Erythroblast (primary cell): ENCODE measurements at places on chromosomes 12 and 14.

GRCh38 chr14:89907655-89908054 is 46.9 kb downstream of the EFCAB11 start:
- DNase-seq: no peak

- no peak for DNase-seq
These were observed 54.9 kb downstream of the SLC16A7 start for GRCh38 chr12:59650588-59651228.

GRCh38 chr14:79186523-79186922 is 1016.4 kb downstream of the NRXN3 start:
- no peak for DNase-seq

- DNase-seq: no peak
These were observed 376.5 kb downstream of the NPAS3 start for GRCh38 chr14:33315217-33315616.

DNA sequence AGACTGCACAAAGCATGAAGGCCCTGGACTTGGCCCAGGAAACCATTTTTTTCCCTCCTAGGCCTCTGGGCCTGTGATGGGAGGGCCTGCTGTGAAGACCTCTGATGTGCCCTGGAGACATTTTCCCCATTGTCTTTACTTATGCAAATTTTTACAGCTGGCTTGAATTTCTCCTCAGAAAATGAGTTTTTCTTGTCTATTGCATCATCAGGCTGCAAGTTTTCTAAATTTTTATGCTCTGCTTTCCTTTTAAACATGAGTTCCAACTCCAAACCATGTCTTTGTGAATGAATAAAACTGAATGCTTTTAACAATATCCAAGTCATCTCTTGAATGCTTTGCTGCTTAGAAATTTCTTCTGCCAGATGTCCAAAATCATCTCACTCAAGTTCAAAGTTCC is 43.7 kb upstream of the TRHDE start:
- DNase-seq: no peak

GRCh38 chr12:42278128-42278510 is 40.1 kb upstream of the YAF2 start:
- no peak for DNase-seq

- DNase-seq: no peak
These were observed 14.9 kb downstream of the ITGA7 start for GRCh38 chr12:55692631-55693322.

GRCh38 chr12:130152386-130152785 is 9.9 kb upstream of the FZD10 start:
- DNase-seq: no peak

DNA sequence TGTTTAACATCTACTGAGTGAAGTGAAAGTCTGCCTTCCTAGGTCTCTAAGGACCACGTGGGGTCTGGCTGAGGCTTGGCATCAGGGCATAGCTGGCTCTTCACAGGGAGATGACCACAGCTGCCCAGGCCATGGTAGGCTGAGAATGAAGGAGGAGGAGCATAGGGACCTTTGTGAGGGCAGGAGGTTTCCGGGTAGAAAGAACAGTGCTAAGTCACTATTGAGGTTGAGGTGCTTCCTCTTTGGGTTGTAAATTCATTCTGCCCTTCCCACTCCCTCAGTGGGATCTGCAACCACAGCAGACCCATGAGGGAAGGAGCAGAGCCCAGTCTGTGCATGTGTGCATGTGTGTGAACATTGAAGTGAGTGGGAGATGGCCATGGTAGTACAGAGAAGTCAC is 909.6 kb downstream of the VRK1 start:
- DNase-seq: no peak

DNA sequence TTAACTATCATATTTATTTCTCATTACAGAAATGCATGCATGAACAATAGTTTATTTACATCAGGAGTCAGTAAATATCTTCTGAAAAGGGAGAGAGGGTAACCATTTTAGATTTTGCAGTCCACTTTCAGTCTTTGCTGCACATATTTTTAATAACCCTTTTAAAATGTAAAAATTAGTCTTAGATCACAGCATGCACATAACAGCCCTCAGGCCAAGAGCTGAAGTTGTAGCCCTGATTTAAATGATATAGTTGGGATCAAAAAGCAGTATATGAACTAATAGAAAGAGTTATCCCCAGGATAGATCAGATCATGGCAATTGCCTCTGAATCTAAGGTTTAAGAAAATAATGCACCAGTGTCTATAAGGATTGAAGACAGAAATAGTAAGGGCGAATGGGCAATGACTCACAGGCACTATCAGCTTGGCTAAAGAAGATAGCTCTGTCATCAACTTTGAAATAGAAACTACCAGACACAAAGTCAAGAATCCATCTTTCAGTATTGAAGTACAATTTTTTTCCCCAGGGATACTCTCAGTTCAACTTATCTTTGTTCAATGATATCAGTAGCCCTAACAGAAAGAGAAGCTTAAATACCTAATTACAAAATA is 13.1 kb upstream of the CLEC7A start:
- no peak for DNase-seq
